ENCODE measurements at places on chromosomes 1 and 21.

GRCh38 chr1:8390707-8391106 lies 72.8 kb downstream of the SLC45A1 start:
- DNase-seq, result no peak

- no peak for DNase-seq
Observed at GRCh38 chr1:30974536-30974935, 66.0 kb upstream of the SDC3 start.

GRCh38 chr1:40870135-40870728 lies 8.1 kb upstream of the CITED4 start:
- DNase-seq, result no peak

DNA sequence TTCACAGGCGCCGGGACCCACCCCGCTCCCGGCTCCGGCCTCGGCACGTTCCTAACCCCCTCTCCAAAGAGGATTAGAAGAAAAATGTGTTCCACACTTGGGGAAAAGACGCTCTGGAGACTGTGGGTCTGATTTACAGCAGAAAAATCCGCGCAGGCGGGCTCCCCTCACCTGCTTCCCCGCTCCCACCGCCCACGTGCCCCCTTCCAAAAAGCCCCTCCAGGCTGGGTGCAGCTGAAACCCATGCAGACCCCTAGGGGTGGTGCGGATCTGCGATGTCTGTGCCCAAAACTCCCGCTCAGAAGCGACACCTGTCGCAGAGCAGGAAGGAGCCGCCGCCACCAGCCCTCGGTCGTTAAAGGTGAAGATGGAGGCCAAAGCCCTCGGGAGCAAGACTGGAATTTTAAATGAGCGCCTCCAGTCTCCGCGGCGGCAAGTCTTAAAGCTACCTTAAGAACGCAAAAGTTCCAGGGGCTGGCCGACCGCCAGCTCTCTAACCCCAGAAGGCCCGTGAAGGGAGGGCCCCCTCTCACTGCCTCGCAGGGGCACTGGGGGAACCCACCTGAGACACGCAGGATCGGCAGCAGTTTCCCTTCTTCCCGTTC lies 688 bp upstream of the CHD5 start:
- no peak for DNase-seq

GRCh38 chr1:107795441-107795840 lies 169.5 kb downstream of the VAV3 start:
- DNase-seq, result no peak

DNA sequence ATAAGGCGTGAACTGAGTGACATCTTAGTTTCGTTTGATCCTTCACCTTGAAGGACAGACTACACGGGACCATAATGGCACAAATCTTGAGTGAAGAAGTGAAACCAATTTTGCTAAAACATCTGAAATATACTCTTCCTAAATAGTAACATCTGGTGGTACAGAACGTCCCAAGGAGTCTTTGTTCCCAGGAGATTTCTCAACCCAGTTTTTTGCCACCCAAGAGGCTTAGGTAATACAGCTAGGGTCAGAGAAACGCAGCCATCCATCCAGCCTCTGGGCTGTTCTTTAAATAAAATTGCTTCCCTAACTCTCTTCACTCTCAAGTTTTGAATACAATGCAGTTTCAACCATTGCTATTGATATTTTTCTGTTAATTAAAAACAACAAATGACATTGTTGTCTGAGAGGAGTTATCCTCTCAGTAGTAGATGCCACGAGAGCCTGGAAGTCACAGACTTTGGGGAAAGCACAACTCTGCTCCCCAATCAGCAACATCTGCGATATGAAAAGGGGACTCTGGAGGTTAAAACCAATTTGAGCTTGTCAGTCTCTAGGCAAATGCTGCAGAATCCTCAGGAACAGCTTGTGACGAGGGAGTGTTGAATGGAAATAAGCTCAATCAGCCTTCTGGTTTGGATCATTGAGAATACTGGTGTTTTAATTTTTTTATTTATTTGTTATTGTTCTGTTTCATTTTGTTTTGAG lies 394.3 kb upstream of the ADGRL2 start:
- no peak for DNase-seq

GRCh38 chr1:52938183-52938451 lies 11.0 kb downstream of the SCP2 start:
- no peak for DNase-seq

DNA sequence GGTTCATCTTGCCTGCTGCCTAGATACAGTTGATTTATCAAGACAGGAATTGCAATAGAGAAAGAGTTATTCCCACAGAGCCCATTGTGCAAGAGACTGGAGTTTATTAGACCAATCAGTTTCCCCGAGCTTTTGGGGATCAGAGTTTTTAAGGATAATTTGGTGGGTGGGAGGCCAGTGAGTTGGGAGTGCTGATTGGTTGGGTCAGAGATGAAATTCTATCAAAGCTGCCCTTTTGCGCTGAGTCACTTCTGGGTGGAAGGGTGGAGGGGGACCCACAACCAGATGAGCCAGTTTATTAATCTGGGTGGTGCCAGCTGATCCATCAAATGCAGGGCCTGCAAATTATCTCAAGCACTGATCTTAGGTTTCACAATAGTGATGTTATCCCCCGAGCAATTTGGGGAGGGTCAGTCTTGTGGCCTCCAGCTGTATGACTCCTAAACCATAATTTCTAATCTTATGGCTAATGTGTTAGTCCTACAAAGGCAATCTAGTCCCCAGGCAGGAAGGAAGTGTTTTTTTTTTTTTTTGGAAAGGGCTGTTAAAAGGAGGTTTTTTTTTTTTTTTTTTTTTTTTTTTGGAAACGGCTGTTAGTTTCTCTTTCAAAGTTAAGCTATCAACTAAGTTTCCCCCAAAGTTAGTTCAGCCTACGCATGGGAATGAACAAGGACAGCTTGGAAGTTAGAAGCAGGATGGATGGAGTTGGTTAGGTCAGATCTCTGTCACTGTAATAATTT lies 7.4 kb downstream of the SLC16A4 start:
- DNase-seq, result no peak

- no peak for DNase-seq
Observed at GRCh38 chr1:56534130-56534651, 45.2 kb downstream of the PLPP3 start.

GRCh38 chr1:172815740-172816139 lies 156.8 kb downstream of the FASLG start:
- DNase-seq, result no peak

- DNase-seq, result no peak
Observed at GRCh38 chr1:54273795-54274163, 73.8 kb downstream of the MRPL37 start.

DNA sequence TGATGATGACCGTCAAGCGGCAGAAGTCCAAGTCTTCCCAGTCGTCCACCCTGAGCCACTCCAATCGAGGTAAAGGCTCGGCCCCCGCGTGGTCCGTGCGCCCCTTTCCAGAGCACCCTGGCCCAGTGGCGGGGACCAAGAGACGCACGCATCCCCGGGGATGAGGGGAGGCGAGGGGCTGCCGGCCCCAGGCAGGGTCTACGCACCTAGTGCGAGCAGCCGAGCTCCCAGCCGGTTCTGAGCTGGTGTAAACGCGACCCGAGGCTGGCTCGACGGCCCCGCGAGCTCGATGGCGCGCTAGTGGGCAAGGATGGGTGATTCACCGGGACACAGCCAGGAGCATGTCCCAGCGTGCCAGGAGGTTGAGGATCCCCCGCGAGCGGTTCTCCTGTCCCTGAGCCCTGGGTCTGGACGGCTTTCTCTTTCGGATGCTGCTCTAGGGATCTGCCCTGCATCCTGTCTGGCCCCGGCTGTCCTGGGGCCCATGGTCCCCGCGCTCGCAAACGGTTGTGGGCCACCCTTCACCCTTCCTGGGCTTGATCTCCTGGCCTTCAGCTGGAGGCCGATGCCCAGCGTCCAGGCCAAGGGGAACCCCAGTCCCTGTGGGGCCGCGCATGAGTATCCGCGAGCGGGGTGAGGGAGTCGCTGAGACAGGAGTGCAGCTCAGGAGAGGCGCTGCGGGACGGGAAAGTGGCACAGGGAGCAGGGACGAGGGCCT lies 689 bp downstream of the PKP1 start:
- DNase-seq, result no peak

DNA sequence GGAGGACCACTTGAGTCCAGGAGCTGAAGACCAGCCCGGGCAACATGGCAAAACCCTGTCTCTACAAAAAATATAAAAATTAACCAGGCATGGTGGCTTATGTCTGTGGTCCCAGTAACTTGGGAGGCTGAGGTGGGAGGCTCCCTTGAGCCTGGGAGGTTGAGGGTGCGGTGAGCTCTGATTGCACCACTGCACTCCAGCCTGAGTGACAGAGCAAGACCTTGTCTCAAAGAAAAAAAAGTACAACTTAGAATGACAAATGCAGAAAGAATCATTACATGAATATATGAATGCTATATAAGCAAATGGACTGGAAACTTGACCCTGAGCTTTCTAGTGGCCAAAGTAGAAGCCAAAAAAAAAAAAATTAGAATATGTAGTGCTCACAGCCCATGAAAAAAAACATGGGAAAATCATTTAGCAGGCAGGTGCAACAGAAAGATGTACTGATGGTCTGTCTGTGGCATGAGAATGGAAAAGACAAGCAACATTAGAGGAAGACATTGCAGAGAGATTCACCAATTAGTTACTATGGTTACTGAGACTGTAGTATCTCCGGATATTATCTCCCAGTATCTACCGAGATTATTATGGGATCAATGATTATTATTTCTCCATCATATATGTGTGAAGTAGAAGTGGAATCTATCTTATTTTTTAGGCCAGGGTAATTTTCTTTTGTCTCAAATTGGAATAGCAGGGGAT lies 19.2 kb downstream of the ELAPOR1 start:
- no peak for DNase-seq

GRCh38 chr1:41802532-41803501 lies 115.9 kb downstream of the HIVEP3 start:
- no peak for DNase-seq

GRCh38 chr1:32861904-32862695 lies 8.6 kb downstream of the FNDC5 start:
- DNase-seq, result no peak

GRCh38 chr1:68346188-68346808 lies 103.5 kb downstream of the RPE65 start:
- DNase-seq, result no peak

DNA sequence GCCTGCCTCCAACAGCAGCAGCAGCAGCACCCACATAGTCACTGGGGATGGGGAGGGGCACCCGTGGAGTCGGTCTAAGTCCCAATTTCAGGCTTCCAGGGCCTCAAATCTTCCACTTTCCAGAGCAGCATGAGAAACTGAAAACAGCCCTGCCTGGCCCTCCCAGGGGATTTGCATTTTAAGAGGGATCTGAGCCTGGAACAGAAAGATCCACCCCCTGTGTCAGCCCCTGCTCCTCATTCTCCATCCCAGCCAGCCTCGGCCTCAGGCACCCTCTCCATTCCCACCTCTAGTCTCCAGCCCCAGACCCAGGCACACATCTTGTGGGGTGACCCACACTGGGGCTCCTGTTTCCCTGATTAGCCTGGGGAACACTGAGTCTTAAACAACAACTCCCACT lies 51.8 kb downstream of the FBXO2 start:
- no peak for DNase-seq

- DNase-seq, result no peak
Observed at GRCh38 chr1:100721526-100722207, 2.1 kb downstream of the VCAM1 start.

DNA sequence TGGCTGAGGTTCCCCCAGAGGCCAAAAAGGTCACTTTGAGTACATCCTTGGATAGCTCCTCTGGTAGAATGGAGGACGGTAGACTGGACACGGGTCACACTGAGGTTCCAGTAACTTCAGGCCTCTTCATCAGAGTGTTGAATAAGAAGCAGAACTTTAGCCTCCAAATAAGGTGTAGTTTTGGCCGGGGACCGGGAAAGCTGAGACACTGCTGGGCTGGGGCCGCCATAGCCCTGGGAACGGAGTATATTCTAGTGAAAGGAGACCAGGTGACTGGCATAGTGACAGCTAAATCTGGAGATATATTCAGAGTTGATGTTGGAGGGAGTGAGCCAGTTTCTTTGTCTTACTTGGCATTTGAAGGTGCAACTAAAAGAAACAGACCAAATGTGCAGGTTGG lies 84.1 kb downstream of the EVA1C start:
- no peak for DNase-seq

DNA sequence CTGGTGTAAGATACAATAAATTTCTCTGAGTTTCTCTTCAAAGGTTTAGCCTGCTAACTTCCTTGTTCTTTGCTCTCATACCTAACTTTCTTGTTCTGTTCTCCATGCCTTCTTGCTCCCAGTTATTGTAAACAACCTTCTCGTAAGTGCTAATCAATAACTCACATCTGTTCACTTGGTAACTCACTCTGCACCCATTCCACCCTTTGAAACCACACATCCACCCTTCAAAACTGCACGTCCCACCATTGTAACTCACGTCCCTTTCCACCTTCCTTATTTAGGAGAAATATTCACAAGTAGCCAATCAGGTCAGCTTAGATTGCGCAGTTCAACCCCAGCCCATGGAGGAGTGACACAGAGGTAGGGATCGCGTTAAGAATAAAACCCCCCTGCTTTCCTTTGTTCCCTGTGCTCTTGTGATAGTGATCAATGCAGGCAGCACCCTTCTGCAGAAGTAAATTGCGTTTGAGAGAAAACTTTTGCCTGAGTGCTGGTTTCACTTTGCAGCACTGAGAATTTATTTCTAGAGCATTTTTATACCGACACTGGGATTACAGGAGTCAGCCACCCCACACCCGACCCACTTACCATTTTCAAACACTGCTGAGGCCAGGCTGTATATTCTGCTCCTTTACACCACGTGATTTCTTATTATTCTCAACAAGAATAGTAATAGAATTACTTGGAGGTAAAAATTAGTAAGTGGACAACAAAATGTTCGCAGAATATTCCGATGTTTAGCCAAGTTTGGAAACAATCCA lies 789.2 kb upstream of the RGS18 start:
- DNase-seq, result no peak

- no peak for DNase-seq
Observed at GRCh38 chr1:3174487-3175247, 105.7 kb downstream of the PRDM16 start.

DNA sequence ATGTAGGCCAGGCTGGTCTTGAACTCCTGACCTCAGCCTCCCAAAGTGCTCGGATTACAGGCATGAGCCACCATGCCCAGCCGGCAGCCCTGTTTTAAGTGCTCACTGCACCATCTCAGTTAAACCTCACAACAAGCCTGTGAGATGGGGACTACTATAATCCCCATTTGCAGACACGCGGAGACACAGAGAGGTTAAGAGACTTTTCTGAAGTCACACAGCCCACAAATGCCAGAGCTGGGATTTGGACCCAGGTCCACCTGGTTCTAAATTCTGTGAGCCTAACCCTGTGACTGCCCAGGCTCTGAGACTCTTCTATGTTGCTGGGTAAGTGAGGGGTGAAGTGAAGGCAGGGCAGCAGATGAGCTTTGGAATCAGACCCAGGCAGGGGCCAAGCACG lies 6.4 kb downstream of the PADI1 start:
- no peak for DNase-seq

- DNase-seq, result no peak
Observed at GRCh38 chr1:10616696-10617095, 141.9 kb downstream of the PEX14 start.

GRCh38 chr21:44732263-44732662 lies 20.9 kb upstream of the TSPEAR start:
- DNase-seq, result no peak

DNA sequence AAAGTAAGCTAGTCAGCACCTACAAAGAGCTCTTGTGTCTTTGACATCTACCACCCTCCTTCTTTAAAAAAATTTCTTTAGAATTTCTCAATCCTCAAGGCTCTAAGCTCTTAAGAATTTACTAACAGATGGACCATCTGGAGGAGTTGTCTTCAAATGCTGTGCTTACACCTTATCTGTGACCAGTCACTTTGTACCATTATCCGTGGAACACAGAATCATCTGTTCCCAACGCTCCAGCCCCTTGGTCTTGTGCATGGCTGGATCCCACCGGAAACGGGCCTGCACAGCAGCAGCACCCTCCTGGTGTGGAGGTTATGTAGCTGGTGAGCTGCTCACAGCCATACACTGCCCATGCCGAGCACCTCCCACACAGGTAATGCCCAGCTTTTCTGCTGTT lies 89.0 kb downstream of the TBX19 start:
- no peak for DNase-seq
